ENCODE measurements at places on chromosomes 4 and X.

- DNase-seq = no peak
Measured at GRCh38 chrX:22165732-22166457, 106.8 kb upstream of the CBLL2 start.

- DNase-seq = no peak
Measured at GRCh38 chr4:150299816-150300215, 221.6 kb downstream of the DCLK2 start.

DNA sequence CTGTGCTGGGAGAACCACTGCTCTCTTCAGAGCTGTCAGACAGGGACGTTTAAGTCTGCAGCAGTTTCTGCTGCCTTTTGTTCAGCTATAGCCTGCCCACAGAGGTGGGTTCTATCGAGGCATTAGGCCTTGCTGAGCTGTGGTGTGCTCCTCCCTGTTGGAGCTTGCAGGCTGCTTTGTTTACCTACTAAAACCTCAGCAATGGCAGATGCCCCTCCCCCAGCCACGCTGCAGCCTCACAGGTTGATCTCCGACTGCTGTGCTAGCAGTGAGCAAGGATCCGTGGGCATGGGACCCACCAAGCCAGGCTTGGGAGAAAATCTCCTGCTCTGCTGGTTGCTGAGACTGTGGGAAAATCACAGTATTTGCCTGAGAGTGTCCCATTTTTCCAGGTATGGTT, 133.8 kb upstream of the UBQLN2 start:
- no peak for DNase-seq

DNA sequence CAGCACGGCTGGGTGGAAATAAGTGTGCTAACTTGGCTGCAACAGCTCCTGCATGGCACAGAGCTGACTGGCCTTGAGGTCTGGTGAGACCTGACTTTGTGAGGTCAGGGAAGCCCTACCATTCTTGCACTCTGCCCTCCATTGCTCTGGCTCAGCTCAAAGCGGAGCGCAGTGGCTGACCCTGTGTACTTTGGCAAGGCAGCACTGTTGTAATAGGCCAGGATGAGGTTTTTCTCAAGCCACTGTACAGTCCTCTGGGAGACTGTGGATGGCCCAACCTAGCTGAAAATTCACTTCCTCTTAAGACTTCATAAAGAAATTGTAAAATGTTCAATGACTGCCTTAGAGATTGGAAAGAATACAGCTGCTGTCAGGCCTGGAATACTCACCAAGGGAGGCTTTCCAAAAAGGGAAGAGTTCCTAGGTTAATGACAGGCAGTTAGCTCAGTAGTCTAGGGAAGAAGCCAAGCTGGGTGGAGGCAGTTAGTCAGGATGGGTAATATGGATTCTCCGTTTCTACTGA, 129.8 kb downstream of the GUCY2F start:
- peak; percentile 26 for DNase-seq

GRCh38 chr4:80874979-80875378, 155.5 kb upstream of the BMP3 start:
- DNase-seq = no peak

GRCh38 chrX:22383988-22384387, 111.3 kb downstream of the CBLL2 start:
- DNase-seq = no peak

GRCh38 chr4:6969826-6970800, 60.5 kb downstream of the TBC1D14 start:
- peak; percentile 85 for DNase-seq

- DNase-seq = no peak
Measured at GRCh38 chr4:124564121-124564520, 148.4 kb downstream of the ANKRD50 start.

Data from small intestine (tissue), 16 donors.